ENCODE measurements at places on chromosomes 2 and 18. TPM values are rescaled to one million over a fixed set of nuclear protein-coding genes. Genes with fewer than 3 reads are reported as not detected.
A peak's percentile ranks its signal among the peaks of the same experiment; 100 is the strongest.

Gene LYG2
- total RNA-seq: not detected

Gene EVA1A
- total RNA-seq: 70.8 TPM

Gene MAPK4
- not detected for total RNA-seq

Gene VWA3B
- not detected for total RNA-seq

Gene GKN2
- not detected for total RNA-seq

GRCh38 chr2:236932831-236933361, 152.8 kb upstream of the COPS8 start:
- H3K27me3 ChIP-seq: no peaks in the 10 kb centered on the region
- H3K27ac ChIP-seq: no peak overlapping the region
- peaks cover 3% of the 10 kb centered on the region for H3K4me1 ChIP-seq
- no peaks in the 10 kb centered on the region for H3K36me3 ChIP-seq
- H3K4me3 ChIP-seq: no peak overlapping the region

- H3K36me3 ChIP-seq: no peaks in the 10 kb centered on the region
- H3K27ac ChIP-seq: no peak overlapping the region
- no peak overlapping the region for H3K4me3 ChIP-seq
- H3K27me3 ChIP-seq: no peaks in the 10 kb centered on the region
- H3K4me1 ChIP-seq: peaks cover 2% of the 10 kb centered on the region
Observed at GRCh38 chr2:146879882-146880281, 964.9 kb upstream of the ACVR2A start.

DNA sequence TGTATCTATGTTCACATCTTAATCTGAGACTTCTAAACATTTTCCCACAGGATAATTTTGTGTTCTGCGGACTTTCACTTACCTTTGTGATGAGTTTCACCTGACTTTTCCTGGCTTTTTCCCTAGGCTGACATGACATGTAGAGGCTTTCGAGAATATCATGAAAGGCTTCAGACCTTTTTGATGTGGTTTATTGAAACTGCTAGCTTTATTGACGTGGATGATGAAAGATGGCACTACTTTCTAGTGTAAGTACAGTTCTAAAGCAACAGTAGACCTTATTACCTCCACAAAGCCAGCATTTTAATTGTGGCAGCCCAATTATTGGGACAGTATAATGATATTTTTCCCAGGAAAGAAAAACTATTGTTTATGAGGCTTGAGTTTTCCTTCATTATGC, 34.1 kb upstream of the METAP1D start:
- H3K27ac ChIP-seq: no peak overlapping the region
- H3K4me3 ChIP-seq: no peak overlapping the region
- no peaks in the 10 kb centered on the region for H3K27me3 ChIP-seq
- peaks cover 25% of the 10 kb centered on the region for H3K36me3 ChIP-seq
- H3K4me1 ChIP-seq: no peaks in the 10 kb centered on the region

DNA sequence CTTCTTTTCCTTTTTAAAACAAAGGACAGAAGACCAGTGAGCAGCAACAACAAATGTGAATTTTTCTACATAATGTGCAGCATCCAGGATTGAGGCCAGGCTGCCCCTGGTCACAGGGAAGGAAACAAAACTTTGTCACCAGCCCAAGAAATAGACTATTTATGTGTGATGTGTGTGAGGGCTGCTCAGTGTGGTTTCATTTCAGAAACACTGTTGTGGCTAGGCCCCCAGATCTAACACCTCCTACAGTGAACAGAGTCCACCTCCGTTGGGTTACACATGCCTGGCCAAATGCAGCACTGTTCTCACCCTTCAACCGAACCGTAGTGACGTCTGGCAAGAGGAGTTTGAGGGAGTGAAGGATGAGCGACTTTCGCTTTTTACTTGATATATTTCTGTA, 146.3 kb upstream of the RIOK3 start:
- no peak for DNase-seq
- H3K4me1 ChIP-seq: peaks cover 19% of the 10 kb centered on the region
- no peak overlapping the region for H3K4me3 ChIP-seq
- no peaks in the 10 kb centered on the region for H3K36me3 ChIP-seq
- no peaks in the 10 kb centered on the region for H3K27me3 ChIP-seq

GRCh38 chr18:61892683-61893308, at the start of gene RNF152:
RNF152 (minus strand) TSS chr18:61893007; CDS start chr18:61816463, 76,544 bp downstream.
- no peaks in the 10 kb centered on the region for H3K27me3 ChIP-seq
- no peak within 1 kb of the TSS for H3K27ac ChIP-seq
- peak within 1 kb of the TSS; percentile 74 for H3K4me3 ChIP-seq
- H3K4me1 ChIP-seq: peaks cover 12% of the 10 kb centered on the region

DNA sequence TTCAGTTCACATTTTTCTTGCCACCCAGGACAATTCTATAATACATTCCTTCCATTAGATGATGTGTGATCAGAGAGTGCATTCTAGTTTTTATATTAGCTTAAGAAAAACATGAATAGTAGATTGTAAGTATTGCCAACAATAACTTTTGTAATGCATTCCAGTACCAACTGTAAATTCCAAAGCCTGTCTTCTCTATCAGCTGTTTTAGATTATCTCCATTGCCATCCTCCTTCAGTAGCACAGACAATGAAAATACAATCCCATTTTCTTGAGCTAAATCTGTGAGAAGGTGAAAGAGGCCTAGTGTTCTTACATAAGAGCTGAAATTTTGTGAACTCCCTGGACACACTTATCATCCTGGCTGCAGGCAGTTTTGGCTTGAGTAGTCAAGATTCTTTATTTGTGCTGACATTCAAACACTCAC, 103.9 kb downstream of the CCBE1 start:
- no peak overlapping the region for H3K27ac ChIP-seq
- no peak for DNase-seq
- no peaks in the 10 kb centered on the region for H3K36me3 ChIP-seq
- H3K4me3 ChIP-seq: no peak overlapping the region
- no peaks in the 10 kb centered on the region for H3K4me1 ChIP-seq

DNA sequence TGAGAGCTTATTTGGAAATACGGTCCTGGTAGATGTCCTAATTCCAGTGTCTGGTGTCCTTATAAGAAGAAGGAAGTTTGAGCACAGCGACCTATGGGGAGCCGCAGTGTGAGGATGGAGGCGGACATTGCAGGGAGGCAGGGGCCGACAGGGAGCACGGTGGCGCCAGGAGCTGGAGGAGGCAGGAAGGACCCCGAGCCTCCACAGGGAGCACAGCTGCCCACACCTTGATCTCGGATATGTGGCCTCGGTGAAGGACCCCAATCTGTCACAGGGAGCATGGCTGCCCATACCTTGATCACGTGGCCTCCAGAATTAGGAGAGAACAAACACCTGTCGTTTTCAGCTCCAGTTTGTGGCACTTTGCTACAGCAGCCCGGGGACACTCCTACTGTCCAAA, 461.6 kb upstream of the SALL3 start:
- H3K4me1 ChIP-seq: no peaks in the 10 kb centered on the region
- H3K4me3 ChIP-seq: no peak overlapping the region
- H3K27ac ChIP-seq: no peak overlapping the region
- no peak for DNase-seq
- no peaks in the 10 kb centered on the region for H3K36me3 ChIP-seq

- H3K4me3 ChIP-seq: no peak overlapping the region
- DNase-seq: no peak
- H3K4me1 ChIP-seq: peaks cover 13% of the 10 kb centered on the region
- H3K27ac ChIP-seq: no peak overlapping the region
Observed at GRCh38 chr2:223621901-223622300, 19.7 kb upstream of the SCG2 start.

Measured in PC-3 (cell line).